ENCODE measurements at places on chromosomes 1 and 21.

GRCh38 chr1:24349891-24350290, 30.7 kb downstream of the GRHL3 start:
- peak; percentile 24 for DNase-seq

- DNase-seq, result no peak
Observed at GRCh38 chr21:36236052-36236730, 79.6 kb downstream of the DOP1B start.

DNA sequence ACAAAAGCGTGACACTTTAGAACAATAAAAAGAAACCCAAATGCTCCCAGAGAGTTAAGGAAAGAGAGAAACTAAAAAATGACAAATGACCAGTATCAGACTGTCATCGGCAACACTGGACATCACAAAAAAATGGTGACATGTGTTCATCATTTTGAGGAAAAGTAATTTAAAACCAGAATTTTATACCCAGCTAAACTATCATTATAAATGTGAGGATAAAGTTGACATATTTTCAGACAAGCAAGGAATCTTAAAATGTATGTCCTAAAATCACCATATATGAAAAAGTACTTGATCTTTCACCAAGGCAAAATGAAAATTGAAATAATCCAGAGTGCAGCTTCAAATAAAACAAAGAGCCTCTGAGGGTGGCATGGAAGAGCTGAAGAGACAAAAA, 1.3 kb upstream of the KRTAP10-11 start:
- no peak for DNase-seq

- no peak for DNase-seq
Observed at GRCh38 chr1:56229186-56229585, 350.2 kb downstream of the PLPP3 start.

DNA sequence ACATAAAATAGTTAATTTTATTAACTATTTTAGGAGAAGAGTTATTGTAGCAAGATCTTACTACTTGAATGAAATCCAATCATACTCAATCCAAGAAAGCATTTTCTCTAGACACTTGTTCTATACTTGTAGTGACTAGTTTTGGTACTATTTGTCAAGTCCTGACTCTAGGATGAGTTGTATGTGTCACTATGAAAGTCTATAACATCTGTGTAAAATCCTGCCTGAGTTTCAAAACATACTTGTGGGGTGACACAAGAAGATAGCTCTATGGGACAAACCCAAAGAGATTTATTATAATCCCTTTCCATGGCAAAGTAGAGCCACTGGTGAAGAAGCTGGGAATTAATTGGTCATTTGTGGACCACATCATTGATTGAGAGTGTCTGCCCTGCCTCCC, 1042.2 kb upstream of the ADGRL4 start:
- no peak for DNase-seq

All from stimulated activated CD4-positive, alpha-beta T cell treated with anti-CD3 and anti-CD28 coated beads, Interleukin-2, amount 100 ng/mL, for 4 hours (primary cell).